Fibroblast of skin of scalp (primary cell): ENCODE measurements at places on chromosomes 1 and 21.

DNA sequence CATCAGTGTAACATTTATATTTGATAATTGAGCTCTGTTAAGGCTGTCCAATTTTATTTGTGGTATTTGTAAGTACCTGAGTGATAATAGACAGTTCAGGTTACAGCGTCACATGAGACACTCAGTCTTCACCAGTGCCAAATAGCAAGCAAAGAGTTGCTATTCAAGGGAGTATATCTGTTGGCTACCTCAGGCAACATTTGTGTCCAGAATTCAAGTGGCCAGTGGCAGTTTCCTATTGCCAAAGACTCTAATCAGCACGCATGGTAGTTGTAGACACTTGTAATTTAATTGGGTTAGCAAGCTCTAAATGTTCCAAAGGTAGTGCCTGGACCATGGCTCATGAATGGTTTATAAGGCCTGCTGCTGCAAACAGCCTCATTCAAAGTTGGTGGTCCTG is 1524.3 kb upstream of the B3GALT2 start:
- DNase-seq = no peak

- DNase-seq = no peak
Measured at GRCh38 chr1:98002288-98002687, 81.5 kb upstream of the DPYD start.

DNA sequence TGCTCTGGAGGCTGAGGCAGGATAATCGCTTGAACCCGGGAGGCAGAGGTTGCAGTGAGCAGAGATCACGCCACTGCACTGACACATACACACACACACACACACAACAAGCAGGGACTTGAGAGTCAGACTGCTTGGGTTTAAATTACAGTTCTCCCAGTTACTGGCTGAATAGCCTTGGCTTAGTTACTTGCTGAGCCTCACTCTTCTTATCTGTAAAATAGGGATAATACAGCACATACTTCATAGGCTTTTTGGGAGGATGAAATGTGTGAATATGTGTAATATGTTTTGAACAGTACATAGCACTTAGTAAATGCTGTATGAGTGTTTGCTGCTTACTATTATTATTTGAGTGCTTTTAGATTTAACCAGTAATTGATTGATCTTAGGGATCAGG is 23.8 kb downstream of the CDC42 start:
- DNase-seq = no peak

DNA sequence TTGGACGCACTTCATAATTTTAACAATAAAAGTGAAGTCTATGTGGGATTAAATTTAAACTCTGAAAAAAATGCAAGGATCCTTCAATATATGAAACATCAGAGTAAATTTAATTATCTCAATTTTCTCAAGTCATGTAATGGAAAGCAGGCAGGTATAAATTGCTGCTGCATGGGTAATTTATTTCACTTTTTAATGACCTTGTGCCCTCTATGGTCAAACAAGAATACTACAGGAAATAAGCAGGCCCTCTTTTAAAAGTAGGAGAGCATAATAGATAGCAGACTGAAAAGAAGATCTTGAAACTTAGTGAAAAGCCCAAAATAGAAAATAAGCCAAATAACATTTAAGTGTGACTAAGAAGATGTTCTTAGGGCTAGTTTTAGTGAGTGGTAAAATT is 22.9 kb downstream of the BCAS2 start:
- peak; percentile 11 for DNase-seq

- no peak for DNase-seq
Measured at GRCh38 chr1:245348626-245349025, 193.8 kb downstream of the KIF26B start.

DNA sequence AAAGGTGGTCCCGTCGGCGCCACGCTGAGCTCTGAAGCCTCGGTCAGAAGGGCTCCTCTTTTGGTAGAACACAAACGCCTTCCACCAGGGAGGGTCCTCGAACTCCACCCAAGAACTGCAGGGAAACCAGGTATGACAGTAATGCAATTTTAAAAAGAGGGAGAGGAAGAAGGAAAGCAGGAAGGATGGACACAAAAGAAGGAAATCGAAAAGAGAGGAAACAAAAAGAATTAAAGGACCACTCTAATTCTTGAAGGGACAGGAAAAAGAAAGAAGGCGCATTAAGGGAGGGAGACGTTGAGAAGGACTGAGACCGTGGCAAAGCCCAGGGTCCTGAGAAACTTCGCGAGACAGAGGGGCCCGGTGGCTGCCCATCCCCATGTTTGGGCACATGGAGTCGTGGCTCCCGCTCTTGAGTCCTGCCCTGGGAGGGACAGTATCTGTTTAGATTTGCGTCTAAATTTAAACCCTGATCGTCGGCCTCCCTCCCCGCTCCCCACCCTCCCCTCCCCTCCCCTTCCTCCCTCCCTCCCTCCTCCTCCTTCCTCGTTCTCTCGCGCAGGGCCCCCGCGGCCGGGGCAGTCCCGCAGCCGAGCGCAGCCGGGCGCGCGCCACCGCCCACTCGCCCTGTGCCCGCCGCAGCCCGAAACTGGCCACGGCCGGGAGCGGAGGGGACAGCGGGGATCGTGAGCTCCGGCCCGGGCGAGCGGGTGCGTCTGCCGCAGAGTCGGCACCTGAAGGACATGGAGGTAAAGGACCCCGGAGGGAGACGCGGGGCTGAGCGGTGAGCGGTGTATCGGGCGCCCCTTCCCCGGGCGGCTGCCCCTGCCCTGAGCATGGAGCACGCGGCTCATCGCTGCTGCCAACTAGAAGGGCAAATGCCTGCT is at the start of gene RCSD1:
Gene RCSD1, plus strand, starts transcription at position 552 of the 887 bp plus-strand sequence. Its CDS starts 192 bp downstream, at position 744.
- no peak for DNase-seq

DNA sequence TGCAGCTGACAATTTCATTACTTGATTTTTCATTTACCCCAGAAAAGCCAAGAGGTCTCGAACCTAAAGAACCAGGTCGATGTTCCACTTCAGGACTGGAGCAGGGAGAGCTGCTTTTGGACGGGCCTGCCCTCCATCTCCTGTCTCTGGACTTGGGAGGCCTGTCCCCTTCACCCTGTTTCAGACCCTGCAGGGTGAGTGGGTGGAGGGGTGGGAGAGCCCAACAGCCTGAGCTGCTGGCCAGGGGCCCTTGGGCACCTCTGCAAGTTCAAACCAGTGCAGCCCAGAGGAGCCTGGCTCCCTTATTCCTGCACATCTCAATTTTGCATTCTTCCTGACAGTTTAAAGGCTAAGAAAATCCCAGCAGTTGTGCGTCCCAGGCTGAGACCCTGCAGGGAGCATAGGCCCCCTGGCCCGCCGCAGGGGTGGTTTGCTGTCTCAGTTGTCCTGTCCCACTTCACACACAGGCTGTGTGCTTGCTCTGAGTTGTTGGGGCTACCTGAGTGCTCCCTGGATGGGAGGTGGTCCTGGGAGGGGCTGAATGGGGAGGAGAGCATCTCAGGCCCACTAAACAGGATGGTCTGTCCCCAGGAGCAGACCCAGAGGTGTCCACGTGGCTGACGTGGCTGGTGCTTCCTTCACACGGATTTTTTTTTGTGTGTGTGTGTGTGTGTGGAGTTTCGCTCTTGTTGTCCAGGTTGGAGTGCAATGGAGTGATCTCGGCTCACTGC is 443.7 kb downstream of the PTPRU start:
- DNase-seq = no peak

DNA sequence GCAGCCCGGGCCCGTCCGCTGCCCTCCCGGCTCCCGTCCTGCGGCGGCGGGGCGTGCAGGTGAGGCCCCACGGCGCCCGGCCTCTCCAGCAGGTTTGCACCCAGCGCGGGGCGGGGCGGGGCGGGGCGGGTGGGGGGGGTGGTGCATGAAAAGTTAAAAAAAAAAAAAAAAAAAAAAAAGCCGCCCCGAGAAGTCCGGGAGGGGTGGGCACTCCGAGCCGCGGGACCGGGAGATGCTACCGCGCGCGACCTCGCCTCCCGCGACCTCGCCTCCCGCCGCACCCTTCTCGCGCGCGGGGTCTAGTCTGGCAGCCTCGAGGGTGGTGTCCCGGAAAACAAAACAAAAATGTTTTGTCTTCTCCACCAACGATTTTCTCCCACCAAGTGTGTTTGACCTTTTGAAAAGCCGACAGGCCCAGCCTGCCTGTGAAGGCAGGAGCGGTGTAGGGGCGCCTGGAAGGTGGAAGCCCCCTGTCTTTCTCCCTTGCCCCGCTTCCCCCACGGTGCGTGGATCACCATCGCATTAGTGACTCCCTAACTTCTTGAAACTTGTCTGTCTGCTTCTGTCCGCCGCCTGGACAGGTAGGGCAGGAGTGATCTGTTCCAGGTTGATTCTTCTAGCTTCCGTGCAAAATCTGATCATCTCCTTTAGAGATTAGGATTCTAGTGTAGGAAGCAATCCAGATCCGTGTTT is 569 bp downstream of the RCAN3 start:
- no peak for DNase-seq

DNA sequence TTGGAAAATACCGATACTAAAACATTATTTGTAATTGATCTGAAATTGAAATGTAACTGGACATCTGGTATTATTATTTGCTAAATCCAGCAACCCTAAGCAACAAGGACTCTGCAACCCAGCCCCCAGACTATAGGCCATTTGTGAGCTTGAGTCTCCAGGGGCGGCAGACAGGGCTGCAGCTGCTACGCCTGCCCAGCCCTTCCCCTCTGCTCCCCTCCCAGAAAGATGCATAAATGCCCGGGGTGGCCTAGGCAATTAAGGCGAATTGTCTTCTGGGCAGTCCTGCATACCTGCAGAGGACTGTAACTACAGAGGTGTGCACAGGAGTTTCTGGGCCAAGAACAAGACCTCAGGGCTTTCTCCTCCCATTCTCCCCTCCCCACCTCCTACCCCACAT is 41.2 kb upstream of the LBR start:
- no peak for DNase-seq

GRCh38 chr1:190259424-190259823 is 218.2 kb downstream of the BRINP3 start:
- no peak for DNase-seq

GRCh38 chr1:247064304-247064703 is 14.3 kb downstream of the ZNF670 start:
- no peak for DNase-seq

GRCh38 chr1:87185077-87185476 is 143.6 kb upstream of the LMO4 start:
- no peak for DNase-seq

DNA sequence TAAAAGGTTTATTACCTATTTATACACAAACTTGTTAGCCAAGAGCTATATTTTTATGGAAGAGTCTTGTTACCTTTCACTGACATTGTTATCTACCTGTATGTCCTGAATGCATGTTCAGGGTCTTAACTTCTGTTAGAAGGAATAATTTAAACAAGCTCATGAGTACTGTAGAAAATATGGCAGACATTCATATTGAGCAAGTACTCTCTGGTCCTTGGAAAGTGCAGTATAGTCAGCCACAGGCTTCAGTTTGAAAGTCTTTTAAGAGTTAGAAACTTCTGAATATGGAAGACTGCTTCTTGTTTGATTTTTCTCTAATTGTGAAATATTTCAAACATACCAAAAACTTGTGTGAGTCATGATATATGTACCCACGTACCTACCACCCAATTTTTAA is 16.6 kb downstream of the DIP2A start:
- DNase-seq = no peak

DNA sequence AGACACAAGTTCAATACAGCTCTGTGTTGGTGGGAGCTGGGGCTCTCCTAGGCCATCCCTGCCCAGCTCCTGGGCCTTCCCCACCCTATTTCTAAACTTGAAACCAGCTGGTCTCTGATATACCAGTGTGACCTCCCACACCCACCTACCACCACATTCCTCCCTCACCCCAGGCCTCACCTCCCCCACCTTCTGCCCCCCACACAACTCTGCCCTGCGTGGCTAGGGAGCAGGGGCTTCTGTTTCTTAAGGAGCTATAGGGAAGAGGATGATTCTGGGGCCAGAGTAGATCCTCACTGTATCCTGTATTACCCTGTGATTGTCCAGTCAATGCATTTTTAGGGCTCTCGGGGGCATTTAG is 16.5 kb downstream of the NES start:
- DNase-seq = no peak
